ENCODE measurements at places on chromosomes 3 and 15.

- DNase-seq = no peak
Measured at GRCh38 chr3:15171096-15171495, 35.0 kb upstream of the CAPN7 start.

GRCh38 chr3:1752205-1752604 lies 346.5 kb upstream of the CNTN4 start:
- DNase-seq = no peak

GRCh38 chr15:64857421-64857820 lies 15.7 kb downstream of the PLEKHO2 start:
- DNase-seq = no peak

GRCh38 chr15:57146506-57147201 lies 228.2 kb downstream of the TCF12 start:
- no peak for DNase-seq

GRCh38 chr15:38826880-38827279 lies 262.3 kb upstream of the RASGRP1 start:
- no peak for DNase-seq

GRCh38 chr3:42175386-42176240 lies 84.5 kb downstream of the TRAK1 start:
- no peak for DNase-seq

- DNase-seq = peak; percentile 83
Measured at GRCh38 chr15:64809649-64810496, 15.6 kb downstream of the PIF1 start.

- DNase-seq = peak; percentile 96
Measured at GRCh38 chr3:197949778-197950676, at the start of gene RPL35A. Gene RPL35A, plus strand, starts transcription at chr3:197950190. Its CDS starts 778 bp downstream, at chr3:197950968.

DNA sequence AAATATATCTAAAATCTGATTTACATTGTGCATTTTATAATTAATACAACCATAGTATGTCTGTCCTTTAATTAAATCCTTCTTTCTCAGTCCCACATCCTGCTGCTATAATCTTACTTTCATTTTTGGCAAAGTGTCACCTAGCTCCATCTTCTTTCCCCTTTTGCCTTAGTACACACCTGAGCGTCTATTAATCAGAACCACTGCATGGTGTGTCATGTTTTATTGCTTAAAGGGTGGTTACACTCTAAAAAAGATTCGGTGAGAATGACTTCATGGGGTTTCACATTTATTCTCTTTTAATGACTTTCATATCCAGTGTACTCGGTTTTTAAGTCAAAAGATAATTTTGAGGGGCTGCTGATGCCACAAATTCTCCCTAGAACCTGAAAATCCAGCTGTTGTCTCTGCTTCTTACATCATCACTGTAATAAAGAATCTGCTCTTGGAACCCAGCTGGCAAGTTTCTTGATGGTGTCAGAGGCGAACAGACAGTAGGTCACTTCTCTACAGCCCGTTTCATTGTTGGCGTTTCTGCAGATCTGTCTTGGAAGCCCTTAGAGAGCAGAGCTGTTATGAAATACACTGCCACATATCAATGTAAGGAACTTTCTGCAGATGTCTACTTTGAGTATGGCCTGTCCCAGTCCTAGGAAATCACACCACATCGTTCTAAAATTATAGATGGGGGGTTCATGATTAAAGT lies 99.7 kb downstream of the TIGIT start:
- no peak for DNase-seq

- no peak for DNase-seq
Measured at GRCh38 chr3:112115161-112115739, 17.8 kb downstream of the GCSAM start.

DNA sequence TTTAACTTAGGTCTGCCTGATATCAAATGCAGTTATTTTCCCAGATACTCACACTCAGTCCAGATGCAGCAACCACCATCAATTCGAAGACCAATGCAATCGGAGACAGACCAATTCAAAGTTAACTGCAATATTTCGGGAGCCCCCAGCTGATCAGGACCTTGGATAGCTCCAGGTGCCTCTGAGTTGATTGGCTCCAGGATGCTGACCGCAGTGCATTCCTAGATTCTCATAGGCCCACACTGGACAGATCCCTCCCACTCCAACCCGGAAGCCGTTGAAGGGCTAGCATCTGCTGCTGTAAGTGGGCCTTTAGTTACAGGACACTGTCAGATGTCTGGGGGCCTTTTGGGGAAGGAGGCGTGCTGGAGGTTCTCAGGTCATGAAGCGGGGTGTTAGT lies 89.5 kb upstream of the ATP2B2 start:
- DNase-seq = peak; percentile 92
